ENCODE measurements at places on chromosomes 16 and 17.

- no peak for DNase-seq
Measured at GRCh38 chr17:76370261-76370993, 14.0 kb upstream of the SPHK1 start.

- DNase-seq, result no peak
Measured at GRCh38 chr17:41424111-41424635, at the start of gene KRT37. Gene KRT37 (minus strand): TSS chr17:41424585. CDS start chr17:41424523, 62 bp downstream.

- DNase-seq, result no peak
Measured at GRCh38 chr17:50534222-50534978, 1.9 kb downstream of the EPN3 start.

DNA sequence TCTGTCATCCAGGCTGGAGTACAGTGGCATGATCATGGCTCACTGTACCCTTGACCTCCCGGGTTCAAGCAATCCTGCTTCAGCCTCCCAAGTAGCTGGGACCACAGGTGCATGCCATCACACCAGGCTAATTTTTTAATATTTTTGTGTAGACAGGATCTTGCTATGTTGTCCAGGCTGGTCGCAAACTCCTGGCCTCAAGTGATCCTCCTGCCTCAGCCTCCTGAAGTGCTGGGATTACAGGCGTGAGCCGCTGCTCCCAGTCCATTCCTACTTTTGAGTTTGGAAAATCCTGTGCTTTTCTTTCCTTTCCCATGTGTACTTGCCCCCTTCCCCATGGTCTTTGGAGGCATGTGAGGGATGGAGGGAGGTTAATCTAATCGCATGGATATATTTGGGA, 60.0 kb downstream of the MSI2 start:
- no peak for DNase-seq

DNA sequence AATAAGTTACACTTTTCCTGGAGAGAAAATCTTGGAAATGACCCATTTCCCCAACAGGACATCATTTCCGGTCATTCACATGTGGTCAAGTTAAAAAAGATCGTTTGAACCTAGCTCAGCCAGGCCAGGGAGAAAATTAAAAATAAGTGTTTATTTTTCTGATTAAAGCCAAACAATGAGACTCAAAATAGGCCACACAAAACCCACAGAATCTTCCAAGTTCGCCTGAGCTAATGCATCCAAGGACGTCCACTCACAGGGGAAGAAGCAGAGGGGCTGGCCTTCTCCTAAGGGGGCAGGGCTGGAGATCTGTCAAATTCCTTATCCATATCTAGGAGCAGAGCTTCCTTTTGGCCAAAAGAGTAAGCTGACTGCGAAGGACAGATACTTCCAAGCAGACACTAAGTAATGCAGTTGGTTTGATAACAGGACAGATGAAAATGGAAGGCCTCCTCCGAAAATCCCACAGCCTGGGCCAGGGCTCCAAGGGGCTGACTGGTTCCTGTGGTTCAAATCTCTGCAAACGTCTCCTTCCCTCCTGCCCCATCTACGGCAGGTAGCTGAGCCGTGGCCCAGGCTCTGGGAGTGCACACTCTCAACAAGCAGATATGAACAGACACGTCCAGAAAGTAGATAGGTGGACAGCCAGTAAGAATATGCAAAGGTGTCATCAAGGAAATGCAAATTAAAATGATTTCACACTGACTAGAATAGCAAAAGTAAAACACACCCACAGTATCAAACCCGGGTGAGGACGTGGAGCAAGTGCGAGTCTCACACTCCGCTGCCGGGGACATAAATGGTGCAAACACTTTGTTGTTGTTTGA, 98.5 kb downstream of the MRM3 start:
- DNase-seq, result no peak

GRCh38 chr16:12708266-12708665, 95.4 kb downstream of the CPPED1 start:
- no peak for DNase-seq

DNA sequence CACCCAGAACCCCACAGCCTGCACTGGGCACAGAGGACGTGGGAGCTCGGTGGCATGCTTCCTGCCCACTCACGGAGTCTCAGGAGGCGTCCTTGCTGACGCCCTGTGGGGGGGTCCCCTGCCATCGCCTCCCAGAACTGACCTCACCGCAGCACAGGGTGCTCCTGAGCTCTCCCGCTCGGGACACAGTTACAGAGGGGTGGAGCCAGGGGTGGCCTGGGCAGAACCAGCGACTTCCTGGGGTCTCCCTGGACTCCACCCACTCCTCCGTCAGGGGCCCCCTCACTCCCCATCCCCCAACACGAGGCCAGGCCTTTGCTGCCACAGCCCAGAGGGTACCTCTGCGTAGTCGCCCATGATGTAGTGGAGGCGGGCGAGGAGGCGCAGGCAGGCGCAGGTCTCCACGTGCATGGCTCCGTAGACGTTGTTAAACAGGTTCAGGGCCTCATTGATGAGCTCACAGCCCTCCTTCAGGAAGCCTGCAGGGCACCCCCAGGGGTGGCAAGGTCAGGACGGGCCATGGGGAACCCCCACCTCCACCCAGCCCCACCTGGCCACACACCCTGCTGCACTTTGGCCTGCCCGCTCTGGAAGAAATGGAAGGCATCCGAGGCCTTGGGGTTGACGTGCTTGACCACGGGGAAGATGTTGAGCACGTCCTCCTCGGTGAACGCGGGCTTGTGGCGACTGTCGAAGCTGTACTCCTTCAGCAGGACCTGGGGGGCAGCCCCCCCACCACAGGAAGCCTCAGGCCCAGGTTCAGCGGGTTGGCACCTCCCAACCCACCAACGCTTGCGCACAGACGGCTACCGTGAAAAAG, 17.8 kb downstream of the CLUH start:
- no peak for DNase-seq

- no peak for DNase-seq
Measured at GRCh38 chr16:6297666-6298410, 1034.8 kb upstream of the RBFOX1 start.

GRCh38 chr17:17410357-17410756, 66.4 kb upstream of the MED9 start:
- no peak for DNase-seq

GRCh38 chr17:77768248-77768852, 190.2 kb upstream of the TNRC6C start:
- no peak for DNase-seq

- no peak for DNase-seq
Measured at GRCh38 chr17:66682283-66682682, 152.6 kb upstream of the CACNG5 start.

DNA sequence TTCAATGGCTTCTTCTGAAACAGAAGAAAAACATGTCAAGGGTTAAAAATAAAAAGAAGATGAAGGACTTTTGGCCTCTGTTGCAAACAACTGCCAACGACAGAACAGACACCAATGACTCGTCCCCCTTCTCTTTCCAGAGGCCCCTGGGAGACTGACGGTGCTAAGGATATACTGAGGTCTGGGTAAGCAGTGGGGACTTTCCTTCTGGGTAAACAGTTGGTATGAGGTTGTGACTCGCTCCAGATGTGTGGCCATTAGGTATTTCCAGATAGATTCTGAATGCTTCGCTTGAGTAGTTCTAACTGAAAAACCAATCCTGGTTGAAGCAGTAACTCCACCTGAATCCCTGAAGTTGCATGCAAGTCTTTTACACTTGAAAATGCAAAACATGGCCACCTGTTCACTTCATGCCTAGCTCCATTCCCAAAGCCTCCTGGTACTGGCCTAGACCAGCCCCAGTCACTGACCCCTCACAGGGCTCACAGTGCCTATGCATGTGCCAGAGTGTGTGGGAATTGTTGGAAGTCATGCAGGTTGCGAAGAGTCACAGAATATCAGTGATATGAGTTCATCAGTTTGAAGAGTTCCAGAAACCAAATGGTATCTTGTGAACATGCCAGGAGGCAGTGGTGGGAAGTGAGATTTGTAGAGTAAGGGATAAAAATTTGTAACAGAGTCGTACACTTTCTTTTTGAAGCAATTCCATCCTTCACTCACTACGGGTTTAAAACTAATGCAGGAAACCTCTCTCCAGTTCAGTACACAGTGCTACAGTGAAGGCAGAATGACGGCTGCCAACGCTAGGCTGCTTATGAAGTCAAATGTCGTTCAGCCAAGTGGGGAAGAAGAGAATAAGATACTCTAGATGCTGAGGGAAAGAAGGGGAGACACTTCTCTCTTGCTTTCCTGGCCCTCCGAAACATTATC, 217.8 kb downstream of the ZFHX3 start:
- DNase-seq, result no peak

- no peak for DNase-seq
Measured at GRCh38 chr17:45388604-45389325, 43.9 kb downstream of the ARHGAP27 start.

DNA sequence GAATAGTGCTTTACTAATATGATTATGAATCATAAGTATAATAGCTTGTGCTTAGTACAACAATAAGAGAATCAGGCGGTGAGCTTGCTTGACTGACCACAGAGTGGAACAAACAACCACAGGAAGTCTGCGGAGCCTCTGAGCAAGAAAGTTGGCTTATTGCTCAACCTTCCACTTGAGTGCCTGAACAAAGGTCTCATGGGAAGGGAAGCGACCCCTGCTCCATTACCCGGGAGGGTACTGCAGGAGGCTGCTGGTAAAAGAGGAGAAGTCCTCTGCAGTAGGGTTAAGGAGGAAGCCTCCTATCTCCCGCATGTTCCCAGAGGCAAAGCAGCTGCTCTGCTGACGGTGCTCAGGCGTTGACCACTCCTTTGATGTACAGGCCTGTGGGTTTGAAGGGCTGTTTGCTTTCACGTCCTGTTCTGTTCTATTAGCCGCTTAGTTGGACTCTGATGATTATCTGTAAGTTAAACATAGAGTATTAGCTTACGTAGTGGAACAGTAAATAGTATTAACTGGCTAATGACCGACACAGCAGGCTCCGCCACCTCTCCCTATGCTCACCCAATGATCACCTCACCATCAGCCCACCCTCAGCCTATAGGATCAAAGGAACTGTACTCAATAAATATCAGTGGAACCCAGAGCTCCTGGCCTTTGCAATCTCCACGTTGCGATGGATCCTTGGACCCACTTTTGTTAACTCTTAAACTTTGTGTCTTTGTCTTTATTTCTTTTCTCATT, 17.5 kb downstream of the ALOX15B start:
- no peak for DNase-seq

DNA sequence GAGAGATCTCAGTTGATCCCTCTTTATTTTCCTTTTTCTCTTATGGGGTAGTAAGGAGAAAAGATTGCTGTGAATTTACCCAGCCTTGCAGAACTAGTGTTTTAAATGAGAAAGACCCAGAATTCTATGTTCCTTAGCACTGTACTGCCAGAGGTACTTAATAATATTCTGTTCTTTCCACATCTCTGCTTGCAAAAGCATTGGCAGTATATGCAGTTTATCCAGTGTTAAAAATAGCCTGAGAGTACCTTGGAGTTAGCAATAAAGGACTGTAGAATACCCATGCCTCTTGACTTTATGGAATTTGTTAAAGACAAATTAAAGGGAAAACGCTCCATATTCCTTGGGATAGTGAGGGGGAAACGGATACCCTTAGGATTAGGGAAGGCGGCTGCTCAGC, 11.9 kb downstream of the SLC7A6 start:
- no peak for DNase-seq

DNA sequence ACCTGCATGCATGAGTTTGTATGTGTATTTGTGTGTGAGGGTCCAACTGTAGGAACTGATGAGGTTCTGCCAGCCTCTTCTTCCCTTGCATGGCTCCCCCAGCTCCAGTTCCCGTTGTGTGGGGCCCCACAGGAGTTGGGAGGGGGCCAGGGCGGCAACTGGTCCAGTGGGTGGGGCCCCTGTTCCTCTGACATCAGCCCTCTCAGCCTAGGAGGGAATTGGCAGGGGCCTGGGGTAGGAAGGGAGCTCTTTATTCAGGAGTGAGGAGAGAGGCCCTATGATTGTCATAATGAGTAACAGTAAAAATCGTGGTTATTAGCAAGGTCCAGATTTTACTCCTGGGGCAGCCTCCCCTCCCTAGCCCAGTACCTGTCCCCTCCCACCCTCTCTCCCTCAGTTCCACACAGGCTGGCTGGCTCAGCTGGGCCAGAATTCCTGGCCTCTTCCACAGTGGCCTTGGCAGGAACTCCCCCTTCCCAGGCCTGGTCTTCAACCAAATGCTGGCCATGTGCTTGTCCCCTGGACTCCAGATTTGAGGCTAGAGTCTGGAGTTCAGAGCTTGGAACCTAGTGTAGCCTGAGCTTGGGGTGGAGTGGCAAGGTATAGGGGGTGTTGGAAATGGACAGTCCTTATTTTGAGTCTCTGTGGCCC, 18.9 kb downstream of the RARA start:
- no peak for DNase-seq

- DNase-seq, result no peak
Measured at GRCh38 chr17:82490512-82491195, 28.9 kb upstream of the FOXK2 start.

GRCh38 chr17:48247603-48248002, 140.0 kb downstream of the SNX11 start:
- no peak for DNase-seq

DNA sequence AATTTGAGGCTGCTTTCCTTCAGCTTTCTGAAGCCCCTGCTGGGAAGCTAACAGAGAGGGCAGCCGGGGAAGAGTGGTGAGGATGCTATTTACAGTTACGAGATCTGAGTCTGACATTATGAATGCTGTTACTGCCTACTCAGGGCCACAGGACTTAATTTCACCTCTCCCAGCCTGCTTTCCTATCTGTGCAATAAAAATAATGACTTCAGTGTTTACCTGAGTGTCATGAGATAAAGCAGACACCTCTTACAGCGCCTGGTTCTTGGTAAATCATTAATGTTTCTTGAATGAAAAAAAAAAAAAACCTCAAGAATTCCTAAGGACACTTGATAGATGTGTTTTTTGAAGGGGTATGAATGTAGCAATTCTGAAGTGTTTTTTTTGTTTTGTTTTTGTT, 24.2 kb upstream of the CPHXL start:
- no peak for DNase-seq

- DNase-seq, result no peak
Measured at GRCh38 chr17:62901544-62901943, 64.5 kb upstream of the TANC2 start.

- DNase-seq, result no peak
Measured at GRCh38 chr17:52979921-52980320, 821.4 kb upstream of the CA10 start.

- DNase-seq, result no peak
Measured at GRCh38 chr16:68355447-68356248, 44.8 kb downstream of the PRMT7 start.

GRCh38 chr16:5466551-5466950, 369.0 kb upstream of the EEF2KMT start:
- no peak for DNase-seq

DNA sequence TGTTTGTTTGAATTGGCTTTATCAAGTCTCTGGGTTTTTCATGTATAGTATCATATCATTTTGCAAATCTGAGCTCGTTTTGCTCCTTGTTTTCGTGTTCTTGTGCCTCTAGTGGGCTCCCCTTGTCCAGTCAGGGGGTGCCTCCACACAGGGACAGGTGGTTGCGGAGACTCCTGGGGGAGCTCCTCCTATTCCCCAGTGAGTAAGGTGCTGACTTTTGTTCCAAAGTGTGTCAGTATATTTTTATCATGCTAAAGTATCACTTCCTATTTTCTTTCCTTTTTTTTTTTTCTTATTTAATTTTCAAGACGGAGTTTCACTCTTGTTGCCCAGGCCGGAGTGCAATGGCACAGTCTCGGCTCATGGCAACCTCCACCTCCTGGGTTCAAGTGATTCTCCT, 30.3 kb upstream of the IL17C start:
- DNase-seq, result no peak

All from NCI-H1092 treated with DMSO at 0.1 percent for 48 hours (cell line).